ENCODE measurements at places on chromosomes 4 and X.

GRCh38 chr4:110058677-110059076 is 139.7 kb downstream of the ELOVL6 start:
- no peak for DNase-seq

DNA sequence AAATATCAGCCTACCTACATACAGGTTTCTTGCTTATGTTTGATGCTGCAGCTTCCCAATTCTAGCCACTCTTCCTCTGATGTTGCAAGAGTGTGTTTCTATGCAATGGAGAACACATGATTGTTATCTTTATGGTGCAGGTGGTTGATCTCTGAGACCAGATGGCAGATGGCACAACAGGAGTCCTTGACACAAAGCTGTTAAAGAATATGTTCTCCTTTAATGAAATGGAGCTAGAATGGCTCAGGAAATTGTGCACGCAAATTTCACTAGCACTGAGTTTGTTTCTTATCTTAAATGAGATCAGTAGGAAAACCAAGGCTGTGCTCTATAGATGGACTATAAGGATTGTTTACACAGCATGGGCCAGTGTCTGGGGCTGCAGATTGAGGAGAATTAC is 29.9 kb upstream of the TTC29 start:
- DNase-seq: no peak

- DNase-seq: peak; percentile 56
These were observed 125.8 kb upstream of the STX18 start for GRCh38 chr4:4667622-4668081.

GRCh38 chr4:105894660-105895582 is at the start of gene NPNT:
Gene NPNT, plus strand, starts transcription at chr4:105895471. Its CDS starts 182 bp downstream, at chr4:105895653.
- DNase-seq: no peak

GRCh38 chrX:150465326-150465725 is 102.2 kb downstream of the MAMLD1 start:
- DNase-seq: no peak

DNA sequence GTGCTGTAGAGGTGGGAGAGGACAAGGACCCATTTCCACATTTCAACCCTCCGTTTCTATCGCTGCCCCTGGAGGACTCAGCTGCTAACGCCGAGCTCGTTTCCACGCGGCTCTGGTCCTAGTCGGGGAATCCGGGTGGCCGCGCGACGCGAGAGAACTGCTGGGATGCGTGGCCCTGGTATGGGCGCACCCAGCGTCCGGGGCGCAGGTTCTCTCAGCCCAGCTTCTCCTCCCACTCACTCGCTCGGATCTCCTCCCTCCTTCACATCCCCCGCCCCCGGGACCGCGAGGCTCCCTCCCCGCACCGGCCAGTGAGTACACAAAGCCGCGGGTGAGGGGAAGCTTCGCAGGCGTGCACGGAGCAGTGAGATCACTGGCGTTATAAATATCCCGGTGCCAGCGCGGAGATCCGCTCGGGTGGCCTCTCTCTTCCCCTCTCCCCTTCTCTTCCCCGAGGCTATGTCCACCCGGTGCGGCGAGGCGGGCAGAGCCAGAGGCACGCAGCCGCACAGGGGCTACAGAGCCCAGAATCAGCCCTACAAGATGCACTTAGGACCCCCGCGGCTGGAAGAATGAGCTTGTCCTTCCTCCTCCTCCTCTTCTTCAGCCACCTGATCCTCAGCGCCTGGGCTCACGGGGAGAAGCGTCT is at the start of gene FGF5:
FGF5 (plus strand) TSS at position 412 of the 649 bp plus-strand sequence; CDS start at position 573, 161 bp downstream.
- DNase-seq: peak; percentile 94

- DNase-seq: no peak
These were observed 65.1 kb downstream of the GPR143 start for GRCh38 chrX:9700555-9700954.

DNA sequence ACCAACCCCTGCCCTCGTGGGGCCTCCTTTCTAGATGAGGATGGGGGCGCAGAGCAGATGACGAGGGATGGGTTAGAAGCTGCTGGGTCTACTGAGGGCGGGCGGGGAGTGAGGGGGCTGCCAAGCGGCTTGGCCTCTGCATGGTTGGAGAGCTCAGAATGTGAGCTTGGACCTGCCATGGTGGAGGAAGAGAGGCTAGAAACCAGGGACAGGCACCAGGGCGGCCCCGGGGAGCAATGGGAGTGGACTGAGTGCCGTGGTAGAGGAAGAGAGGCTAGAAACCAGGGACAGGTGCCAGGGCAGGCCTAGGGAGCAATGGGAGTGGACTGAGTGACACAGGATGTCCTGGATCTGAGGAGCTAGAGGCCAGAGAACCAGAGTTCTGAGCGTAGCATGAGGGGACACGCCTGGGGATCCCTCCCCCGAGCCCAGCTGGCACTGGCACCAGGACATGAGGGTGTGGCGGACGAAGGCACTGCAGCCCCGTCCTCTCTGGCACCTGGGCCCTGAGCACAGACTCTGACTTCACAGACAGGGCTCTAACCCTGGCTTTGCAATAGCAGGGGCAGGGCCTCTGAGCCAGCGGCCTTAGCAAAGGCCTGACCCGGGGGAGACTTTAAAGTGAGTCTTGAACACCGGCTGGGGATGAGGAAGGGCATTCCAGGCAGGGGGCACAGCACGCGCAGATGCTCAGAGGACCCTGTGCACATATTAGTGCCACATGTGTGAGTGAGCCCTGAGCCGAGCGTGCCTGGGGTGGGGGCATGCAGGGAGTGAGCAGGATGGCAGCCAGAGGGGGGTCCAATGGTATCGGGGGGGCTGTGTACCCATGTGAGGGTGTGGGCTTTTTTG is 214.0 kb upstream of the PSAPL1 start:
- no peak for DNase-seq

GRCh38 chr4:94944726-94945125 is 187.0 kb downstream of the BMPR1B start:
- no peak for DNase-seq

- DNase-seq: peak; percentile 28
These were observed 15.4 kb upstream of the FHDC1 start for GRCh38 chr4:152920768-152921167.

- no peak for DNase-seq
These were observed 648.3 kb downstream of the SPRY1 start for GRCh38 chr4:124044867-124045266.

- DNase-seq: no peak
These were observed 34.6 kb downstream of the MYOZ2 start for GRCh38 chr4:119170195-119170594.

GRCh38 chr4:5127556-5127955 is 76.3 kb downstream of the STK32B start:
- DNase-seq: peak; percentile 47

DNA sequence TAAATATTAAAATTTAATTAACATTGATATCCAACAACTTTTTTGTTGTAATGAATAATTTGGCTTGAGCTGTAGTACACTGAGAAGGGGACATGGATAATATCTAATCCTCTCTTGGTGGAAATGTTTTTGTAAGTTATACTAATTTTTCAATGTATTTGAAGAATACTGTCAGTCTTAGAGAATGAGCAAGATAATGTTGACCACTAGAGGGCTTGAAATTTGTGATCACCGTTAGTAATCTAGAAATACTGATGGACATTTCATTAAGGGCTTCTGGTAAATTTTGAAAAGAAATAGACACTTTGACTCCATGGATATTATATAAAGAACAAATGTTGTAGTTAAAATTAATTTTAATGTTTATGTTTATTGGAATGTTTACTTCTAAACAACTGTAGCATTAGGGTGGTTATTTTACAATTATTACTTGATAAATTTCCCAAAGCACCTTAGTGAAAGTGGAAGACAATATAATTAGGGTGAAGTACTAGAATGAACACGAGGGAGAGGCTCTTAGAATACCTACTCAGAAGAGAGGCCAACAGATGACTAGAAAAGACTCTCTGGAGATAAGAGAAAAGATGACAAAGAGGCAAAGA is 20.0 kb upstream of the CAMK2D start:
- peak; percentile 36 for DNase-seq

GRCh38 chrX:134712272-134712671 is 54.0 kb upstream of the PLAC1 start:
- no peak for DNase-seq

DNA sequence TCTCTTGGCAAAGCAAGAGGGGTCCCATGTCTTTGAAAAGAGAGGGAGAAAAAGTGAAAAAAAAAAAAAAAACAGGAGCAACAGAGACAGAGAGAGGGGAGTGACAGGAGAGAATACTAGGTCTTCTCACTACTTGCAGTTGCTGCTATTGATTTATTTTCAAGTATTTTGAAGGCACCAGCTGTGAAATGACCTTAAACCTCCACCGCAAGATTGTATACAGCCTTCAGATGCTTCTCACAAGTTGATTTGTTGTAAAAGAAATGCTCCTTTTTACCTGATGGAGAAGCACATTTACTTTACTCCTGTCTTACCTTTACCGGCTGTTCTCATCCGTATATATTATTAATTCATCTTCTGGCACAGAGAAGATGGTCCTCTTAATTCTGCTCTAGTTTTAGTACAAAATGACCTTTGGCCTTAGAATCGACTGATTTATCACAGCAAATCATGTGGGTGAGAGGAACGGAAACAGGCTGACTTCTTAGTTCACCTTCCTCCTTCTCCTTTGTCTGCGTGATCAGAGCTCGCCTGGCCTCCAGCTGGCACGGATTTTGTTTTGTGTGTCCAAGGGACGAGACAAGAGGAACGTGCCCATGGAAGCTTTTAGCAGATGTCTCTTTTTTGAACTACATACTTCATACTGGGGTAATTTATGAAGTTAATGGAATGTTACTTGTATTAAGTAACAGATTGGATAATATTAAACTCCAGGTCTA is 82.4 kb upstream of the PACRGL start:
- DNase-seq: peak; percentile 8
